ENCODE measurements at places on chromosomes 2 and 18. TPM values are rescaled to one million over a fixed set of nuclear protein-coding genes. Genes with fewer than 3 reads are reported as not detected.

The FBXO36 gene
- 8.2 TPM for total RNA-seq

The CNDP1 gene
- 0.24 TPM for total RNA-seq

The NAT8 gene
- not detected for total RNA-seq

The RAB17 gene
- 3.5 TPM for total RNA-seq

The IL1A gene
- total RNA-seq, result 0.41 TPM

All from uterus (tissue), 4 donors.